H9 (cell line): ENCODE measurements at places on chromosomes 13 and 19.
A peak's percentile ranks its signal among the peaks of the same experiment; 100 is the strongest.

DNA sequence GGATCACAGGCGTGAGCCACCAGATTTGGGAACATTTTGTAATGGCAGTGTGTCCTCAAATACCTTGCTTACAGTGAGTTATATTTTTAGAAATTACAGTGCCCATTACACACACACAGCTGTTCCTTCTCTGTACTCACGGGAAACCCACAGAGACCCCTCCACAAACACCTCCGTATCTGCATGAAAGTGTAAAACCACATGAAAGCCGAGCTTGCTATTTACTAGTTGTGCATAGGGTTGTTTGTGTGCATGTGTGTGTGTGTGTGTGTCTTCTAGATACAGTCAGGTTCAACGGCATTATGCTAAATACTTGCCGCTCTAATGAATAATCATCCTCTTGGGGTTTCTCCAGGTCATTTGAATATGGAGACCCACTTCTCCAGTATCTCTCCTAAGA, 22.3 kb upstream of the LILRA2 start:
- DNase-seq, result no peak

GRCh38 chr13:98839856-98840769, 87.6 kb upstream of the SLC15A1 start:
- peak; percentile 90 for DNase-seq

GRCh38 chr13:49366841-49367240, 77.0 kb downstream of the CAB39L start:
- DNase-seq, result no peak

GRCh38 chr13:27977476-27978300, 8.6 kb upstream of the CDX2 start:
- DNase-seq, result peak; percentile 60

DNA sequence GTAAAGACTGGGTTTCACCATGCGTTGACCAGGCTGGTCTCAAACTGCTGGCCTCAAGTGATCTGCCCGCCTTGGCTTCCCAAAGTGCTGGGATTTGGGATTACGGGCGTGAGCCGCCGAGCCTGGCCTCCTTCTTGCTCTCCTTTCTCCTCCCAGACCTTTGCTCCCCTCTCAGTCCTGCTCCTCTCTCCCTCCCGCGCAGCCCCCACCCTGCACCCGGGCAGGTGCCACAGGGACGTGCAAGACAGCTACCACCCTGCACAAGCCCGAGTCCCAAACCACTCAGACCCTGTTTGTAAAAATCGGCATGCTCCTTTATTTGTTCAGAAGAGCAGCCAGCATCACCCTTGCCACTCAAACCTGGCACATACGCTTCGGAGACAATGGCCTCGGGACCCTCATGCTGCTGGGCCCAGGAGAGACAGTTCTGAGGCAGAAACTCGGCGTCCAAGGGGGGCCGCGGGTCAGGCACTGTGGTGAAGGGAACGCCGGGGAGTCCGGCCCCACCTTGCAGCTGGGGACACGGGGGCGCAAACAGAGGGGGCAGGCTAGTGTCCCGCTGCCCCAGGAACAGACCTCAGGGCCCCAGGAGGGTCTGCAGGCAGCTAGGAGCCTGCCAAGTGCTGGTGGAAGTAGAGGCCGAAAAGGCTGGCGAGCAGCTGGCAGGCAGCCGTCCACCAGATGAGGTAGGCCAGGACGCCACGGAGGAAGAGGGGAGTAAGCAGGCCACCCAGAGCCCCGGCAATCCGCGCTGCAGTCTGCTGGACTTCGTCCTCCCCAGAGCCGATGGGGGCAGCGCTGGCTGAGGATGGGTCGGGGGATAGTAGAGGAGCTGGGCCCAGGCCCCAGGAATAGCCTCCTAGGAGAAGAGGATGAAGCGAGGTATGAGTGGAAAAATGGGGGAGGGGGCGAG, 18.7 kb downstream of the TMEM161A start:
- DNase-seq, result no peak

DNA sequence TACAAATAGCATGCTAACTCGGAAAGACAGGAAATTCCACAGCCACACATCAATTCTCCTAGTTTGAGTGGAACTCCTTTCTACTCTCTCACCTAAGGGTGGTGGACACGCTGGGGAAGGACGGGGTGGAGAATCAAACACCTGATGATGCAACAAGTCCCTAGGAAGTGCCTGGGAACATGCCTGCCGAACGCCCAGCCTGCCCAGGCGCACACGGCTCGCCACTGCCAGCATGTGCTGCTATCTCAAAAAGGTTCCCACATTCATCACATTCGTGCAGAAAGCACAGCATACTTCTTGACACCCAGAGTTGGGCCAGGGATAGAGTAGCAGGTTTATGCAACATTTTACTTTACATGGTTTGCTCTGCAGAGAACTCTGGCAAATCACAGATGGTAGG, 164.6 kb downstream of the ABCC4 start:
- DNase-seq, result no peak

GRCh38 chr13:46181840-46182490, at the start of gene LCP1:
Gene LCP1 (minus strand): TSS chr13:46182177. CDS start chr13:46159662, 22,515 bp downstream.
- no peak for DNase-seq

GRCh38 chr19:55391702-55392615, 6.2 kb downstream of the RPL28 start:
- no peak for DNase-seq

GRCh38 chr19:18109341-18109732, 11.8 kb downstream of the MAST3 start:
- no peak for DNase-seq

DNA sequence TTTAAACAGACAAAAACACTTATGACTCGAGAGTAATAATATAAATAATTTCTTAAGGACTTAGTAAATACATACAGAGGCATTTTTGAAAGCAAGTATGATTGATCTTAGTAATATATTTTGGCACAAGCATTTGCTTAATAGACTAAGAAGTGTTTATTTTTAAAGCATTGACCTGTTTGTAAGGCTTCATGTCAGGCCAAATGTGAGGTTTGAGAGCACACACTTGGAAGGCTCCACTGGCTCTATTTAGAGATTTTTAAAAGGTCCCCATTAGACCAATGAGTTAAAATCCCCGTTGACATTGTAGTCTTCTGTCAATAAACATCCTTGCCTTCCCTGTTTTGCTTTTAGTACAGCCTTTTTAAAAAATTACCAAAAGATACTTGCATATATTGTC, 50.4 kb downstream of the ATP8A2 start:
- DNase-seq, result no peak

DNA sequence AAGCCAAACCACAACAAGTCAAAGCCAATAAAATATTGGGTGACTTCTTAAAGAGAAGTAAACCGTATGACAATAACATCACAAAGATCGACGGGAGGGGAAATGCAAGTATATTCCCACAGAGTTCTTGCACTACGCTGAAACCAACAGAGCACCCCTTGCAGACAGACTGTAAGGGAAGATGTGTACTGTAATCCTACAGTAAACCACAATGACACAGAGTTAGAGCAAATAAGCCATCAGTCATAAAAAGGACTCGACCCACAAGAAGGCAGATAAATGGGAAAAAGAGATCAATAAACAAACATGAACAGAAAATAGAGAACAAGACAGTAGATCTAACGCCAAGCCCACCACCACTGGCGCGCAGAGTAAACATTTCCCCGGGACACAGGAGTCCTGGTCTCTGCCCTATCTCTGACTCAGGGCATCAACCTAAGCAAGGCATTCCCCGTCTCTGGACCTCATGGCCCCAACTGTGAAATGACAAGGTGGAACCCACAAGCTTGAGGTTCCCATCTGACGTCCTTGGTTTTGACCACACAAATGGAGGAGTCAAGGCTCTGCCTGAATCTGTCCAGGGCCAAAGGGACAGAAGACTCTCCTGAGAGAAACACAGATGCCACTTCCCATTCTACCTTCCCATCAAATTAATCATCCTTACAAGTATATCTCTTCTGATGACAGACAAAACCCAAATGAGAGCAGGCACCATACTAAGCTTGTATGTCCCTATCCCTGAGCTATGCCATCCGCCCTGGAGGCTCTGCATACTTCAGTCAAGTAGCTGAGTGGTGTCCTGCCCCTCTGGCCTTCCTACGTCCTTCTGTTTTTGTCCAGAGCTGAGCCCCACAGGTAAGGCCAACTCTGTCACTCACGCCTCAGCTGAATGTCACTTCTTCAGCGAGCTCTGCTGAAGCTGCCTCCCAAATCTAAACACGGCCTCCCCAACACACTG, 15.0 kb downstream of the SAFB2 start:
- no peak for DNase-seq

DNA sequence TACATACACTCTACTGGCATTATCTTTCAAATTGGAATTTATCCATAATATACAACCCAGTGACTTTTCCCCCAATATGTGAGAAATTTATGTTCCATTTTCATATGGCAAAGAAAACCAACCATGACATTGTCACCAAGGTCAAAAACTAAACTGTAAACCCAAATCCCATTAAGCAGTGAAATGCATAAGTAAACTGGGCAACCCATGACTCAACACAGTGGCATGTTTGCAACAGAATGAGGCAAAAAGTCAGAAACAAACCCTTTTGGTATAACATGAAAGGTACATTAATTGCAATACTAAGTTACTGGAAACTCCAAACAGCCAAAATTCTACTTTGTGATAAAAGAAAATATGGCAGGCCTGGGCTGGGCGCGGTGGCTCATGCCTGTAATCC, 4.9 kb downstream of the ZNF878 start:
- DNase-seq, result no peak

- no peak for DNase-seq
Observed at GRCh38 chr13:79108914-79109643, 297.0 kb downstream of the RBM26 start.

- DNase-seq, result no peak
Observed at GRCh38 chr19:32814624-32815023, 54.9 kb downstream of the SLC7A9 start.

- DNase-seq, result no peak
Observed at GRCh38 chr13:75766636-75767035, 130.5 kb downstream of the LMO7 start.

DNA sequence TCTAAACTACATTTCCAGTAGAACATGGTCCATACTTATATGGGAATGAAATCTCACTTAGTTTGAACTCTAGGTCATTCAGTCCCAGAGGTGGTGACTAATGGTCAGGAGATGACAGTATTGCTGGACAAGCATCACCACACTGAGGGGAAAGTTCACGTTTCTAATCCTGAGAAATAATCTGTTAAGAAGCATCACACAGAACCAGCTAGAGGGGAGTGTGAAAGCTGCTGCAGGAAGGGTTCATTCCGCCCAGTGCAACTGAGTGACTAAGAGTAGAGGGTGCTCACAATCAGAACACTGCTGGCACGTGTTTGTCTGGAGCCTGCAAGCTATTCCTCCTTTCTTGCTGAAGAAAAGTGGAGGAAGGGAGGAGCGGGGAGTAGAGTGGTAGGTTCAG, 2.7 kb downstream of the COL4A1 start:
- DNase-seq, result peak; percentile 14

GRCh38 chr19:4575267-4576015, 16.0 kb upstream of the SEMA6B start:
- DNase-seq, result peak; percentile 92

DNA sequence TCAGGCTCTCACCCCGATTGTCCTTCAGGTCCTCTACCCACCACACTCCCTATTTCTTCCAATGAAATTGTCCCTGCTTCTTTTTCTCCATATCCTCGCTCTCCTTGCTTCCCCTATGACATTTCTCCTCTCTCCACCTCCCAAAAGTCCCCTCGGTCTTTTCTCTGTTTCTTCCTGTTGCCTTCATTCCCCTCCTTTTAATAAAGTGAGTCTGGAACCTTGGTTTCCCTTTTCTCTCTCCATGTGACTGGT, 676 bp upstream of the ZNF574 start:
- DNase-seq, result no peak

- no peak for DNase-seq
Observed at GRCh38 chr19:42516771-42517170, 11.5 kb downstream of the CEACAM1 start.

- DNase-seq, result no peak
Observed at GRCh38 chr13:30877335-30877734, 28.7 kb upstream of the MEDAG start.

GRCh38 chr13:57673197-57673596, 41.7 kb downstream of the PCDH17 start:
- DNase-seq, result no peak

GRCh38 chr19:1618157-1619093, 13.2 kb upstream of the UQCR11 start:
- peak; percentile 83 for DNase-seq

GRCh38 chr19:18626906-18627305, 9.9 kb upstream of the KLHL26 start:
- DNase-seq, result no peak

DNA sequence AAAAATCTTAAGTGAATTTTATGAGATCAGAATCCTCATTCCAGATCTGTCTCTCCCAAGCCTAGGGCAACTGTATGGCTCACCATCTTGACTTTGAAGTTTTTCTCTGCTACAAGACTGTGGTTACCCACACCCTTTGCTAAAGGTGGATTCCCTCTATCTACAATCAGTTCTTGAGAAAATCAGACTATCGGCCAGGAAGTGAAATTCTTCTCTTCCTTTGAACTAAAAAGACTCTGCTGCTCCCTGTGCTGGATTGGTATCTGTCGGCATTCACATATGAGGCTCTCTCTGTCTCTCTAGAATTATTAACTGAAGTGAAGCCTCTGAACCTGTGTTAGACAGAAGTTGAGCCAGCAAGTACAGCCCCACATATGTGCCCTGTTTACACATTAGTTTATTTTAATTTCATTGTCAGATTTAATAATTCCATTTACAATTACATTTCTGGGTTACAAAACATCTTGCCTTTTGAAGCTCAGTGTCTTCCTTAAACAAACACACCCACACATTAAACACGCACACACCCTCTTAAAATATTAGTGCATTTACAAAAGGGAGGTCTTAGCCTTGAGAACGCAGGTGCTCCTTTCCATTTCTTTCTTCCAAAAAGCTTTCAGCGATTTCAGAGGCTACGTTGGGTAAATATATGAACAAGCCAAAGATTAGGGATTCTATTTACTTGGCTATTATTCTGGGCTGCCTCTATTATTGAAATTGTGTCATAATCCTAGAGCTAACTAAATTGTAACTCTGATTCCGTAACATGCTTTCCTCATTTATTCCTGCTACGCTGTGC, 145.7 kb downstream of the MIPEP start:
- no peak for DNase-seq

DNA sequence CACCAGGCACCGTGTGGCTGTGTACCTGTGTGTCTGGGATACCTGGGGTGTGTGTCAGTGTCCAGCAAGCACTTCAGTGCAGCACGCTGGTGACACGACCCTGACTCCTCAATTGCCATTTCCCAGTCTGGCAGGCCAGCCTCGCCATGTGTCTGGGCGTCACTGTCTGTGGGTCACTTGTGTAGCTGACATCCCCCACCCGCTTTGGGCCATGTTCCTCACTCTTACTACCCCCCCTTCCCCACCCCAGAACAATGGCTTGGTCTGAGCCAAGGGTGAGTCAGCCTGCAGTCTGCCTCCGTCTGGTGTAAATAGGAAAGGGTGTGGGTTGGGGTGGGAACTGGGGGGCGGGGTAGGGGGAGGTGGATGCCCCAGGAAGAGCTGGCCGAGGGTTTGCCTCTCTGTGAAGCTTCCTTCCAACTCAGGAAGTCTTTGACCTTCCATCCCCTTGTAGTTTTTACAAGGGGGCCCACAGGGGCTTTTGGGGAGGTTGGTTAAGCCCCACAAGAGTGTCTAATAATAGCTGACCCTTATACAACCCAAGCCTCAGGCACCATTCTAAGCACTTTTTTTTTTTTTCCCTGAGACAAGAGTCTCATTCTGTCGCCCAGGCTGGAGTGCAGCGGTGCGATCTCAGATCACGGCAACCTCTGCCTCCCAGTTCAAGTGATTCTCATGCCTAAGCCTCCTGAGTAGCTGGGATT, 17.6 kb downstream of the NOVA2 start:
- DNase-seq, result no peak
